ENCODE measurements at places on chromosomes 2 and 18.

DNA sequence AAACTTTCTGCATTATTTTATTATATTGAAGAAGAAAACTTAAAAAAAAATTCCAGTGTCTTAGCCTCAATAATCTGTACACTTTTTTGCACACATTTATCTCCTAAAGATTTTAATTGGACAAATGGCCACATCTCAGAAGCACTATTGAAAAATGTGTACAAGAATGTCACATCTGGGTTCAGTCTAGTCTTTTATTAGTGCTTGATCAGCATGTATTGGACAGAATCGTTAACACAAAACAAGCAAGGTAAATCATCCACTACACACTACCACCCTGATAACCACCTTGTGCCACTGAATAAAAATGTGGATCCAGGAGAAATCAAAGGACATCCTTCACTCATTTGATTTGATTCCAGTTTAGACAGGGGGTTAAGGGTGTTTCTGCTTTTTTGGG is 554.8 kb downstream of the ARHGAP15 start:
- DNase-seq = no peak

DNA sequence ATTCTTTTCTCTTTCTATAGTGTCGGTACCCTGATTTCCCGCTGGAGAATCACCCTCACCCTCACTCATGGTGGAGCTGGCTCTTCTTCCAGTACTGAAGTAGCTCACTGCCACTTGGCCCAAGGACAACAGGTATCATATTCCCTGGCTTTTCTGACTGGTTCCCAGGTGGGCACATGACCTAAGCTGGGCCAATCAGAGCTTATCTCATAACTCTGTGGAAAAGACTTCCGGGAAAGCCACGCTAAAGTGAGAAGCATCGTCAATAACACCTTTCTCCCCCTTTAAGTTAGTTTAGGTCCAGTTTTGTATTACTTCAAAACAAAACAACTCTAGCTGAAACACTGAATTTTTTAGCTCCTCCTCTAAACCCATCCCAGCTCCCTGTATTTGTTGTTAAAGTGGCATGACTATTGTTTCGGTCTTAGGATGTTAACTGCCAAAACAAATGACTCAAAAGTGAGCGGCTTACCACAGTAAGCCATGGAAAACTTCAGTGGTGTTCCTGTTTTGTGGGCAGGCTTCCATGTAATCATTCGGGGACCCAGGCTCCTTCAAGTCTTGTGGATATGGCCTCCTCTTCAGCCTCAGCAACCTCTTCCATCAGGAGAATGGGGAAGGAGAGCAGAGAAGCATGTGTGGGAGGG is 137.4 kb upstream of the DLX2 start:
- no peak for DNase-seq

DNA sequence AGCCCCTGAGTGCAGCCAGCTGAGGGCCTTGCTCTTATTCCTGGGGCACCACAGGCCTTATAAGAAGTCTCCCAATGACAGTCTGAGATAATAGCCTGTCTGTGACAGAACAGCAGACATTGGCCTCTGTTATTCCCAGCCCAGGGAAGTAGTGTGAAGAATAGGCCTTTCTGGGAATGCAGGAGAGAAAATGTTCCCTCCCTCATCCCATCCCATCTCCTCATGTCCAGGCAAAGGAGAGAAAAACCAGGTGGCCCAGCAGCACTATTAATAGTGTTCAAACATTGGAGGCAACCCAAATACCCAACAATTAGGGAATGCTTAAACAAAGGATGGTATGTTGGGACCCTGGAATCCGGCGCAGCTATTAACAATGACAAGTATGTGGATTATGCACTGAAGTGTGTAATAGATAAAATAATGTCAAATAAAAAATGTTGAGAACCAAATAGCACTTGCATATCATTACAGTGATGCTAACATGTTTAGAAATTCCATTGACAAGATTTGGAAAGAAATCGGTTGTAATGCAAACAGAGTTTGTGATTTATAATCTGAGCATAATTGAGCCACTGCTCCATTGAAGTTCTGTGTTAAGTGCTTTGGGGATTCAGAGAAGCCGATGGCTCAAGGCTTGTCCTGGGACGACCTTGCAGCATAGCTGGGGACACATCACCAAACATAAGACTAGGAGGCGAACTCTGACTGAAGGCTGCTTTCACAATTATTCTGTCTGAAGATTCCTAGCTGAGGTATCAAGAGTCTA is 69.3 kb downstream of the LBH start:
- DNase-seq = no peak

DNA sequence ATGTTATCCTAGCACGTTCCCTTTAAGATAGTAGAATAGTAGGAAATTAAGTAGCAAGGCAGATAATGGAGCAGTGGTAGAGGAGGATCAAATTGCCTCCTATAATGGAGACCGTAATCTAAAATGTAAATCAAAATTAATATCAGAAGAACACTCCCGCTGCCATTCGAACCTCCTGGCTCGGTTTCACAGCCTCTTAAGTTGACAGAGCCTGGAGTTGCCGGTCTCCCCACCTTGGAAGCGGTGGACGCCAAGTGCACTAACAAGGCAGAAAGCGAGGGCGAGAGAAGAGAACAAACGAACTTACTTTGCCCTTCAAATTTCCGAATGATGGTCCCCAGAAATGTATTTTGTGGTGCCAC is 450 bp downstream of the KCNH7 start:
- DNase-seq = no peak

- no peak for DNase-seq
Measured at GRCh38 chr2:33636001-33636400, 36.9 kb upstream of the FAM98A start.

DNA sequence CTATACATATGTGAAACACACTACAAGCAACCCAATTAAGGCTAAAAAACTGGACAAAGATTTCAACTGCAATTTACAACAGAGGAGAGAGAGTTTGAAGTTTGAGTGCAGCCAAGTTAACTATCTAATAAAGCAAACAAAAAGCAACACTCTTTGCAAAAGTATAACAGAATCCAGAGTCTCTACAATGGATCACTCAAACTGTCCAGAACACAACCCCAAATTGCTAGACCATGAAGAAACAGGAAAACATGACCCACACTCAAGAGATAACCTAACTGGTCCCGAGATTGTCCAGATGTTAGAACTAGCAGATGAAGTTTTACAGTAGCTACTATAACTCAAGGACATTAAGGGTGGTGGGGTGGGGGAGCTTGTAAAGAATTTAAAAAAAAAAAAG is 14.8 kb downstream of the ABHD3 start:
- no peak for DNase-seq

GRCh38 chr2:17756668-17757067 is 2.7 kb downstream of the GEN1 start:
- DNase-seq = no peak

- DNase-seq = no peak
Measured at GRCh38 chr2:63424329-63425078, 163.8 kb downstream of the WDPCP start.

DNA sequence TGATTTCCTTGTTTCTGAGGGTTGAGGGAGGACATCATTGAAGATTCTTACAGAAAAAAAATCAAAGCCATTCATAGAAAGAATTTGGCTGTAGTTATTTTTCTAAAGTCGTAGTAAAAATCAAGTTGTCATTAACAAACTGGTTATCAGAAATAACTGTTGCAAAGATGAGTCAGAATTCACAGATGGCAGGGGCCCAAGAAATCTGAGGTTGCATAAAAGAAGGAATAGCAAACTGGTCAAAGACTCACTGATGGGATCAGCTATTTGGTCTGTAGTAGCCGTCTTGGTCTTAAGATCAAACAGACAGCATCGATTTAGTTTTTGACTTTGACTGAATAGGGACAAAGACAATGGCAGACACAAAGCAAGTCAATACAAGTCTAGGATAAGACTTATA is 334.3 kb downstream of the FIGN start:
- no peak for DNase-seq

GRCh38 chr2:202005272-202005887 is 28.3 kb upstream of the FZD7 start:
- DNase-seq = no peak

- DNase-seq = no peak
Measured at GRCh38 chr18:12791610-12792009, 88.8 kb downstream of the PSMG2 start.

DNA sequence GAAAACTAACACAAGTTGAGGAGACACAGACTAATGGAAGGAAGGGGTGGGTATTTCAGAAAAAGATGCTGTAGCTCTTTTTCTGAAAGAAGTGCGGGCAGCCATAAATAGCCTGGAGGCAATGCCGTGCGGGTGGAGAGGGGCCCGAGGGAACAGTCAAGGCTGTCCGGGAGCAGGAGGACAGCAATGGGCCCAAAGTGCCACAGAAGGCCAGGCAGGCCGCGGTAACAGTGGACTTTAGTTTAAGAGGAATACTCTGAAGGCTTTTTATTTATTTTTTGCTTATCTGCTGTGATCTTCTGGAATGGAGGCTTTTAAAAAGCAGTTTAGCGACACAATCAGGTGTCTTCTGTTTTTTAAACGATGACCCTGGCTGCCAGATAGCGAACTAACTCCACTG is 2.8 kb downstream of the ITGB1BP1 start:
- DNase-seq = no peak

DNA sequence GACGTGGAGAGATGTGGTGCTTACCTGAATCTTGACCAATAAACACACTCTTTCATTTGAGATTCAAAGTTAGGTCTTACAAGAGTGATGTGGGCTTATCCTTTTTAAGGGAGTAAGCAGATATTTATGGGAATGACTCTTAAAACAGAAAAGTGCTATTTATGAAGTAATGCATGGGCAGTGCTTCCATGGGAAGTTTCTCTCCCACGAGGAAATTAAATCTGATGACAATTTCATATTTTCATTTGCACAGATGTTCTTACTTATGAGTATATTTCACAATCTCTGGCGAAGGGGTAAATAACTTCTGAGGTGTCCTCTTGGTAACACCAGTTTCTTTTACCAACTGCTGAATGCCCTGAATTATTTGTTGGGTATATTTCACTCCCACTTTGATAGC is 21.0 kb downstream of the PNPT1 start:
- DNase-seq = no peak

- DNase-seq = no peak
Measured at GRCh38 chr2:217538719-217539118, 464.1 kb downstream of the TNS1 start.

DNA sequence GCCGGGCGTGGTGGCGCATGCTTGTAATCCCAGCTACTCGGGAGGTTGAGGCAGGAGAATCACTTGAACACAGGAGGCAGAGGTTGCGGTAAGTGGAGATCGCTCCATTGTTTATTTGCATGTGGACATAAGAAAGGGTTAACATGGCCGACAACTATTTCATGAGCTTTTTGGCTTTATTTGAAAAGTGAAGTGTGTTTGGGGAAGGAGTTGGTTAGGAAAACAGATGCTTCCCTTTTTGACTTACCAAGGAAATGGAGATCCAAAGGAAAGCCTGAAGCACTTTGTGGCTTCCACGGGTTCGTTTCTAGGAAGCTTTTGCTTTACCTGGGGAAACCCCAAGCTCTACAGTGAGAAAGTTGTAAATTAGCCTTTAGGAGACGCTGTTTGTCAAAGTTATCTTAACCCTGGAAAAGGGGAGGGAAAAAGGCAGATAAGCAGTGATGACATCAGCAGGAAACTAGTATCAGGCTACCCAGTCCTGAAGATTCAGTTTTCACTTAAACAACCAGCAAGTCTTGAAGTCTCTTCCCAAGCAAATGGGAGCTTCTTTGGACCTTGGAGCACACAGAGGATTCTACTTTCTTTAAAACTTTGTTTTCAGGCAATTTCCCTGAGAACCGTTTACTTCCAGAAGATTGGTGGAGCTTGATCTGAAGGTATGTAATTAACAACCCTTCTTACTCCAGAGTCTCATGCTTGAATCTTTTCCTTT is at the start of gene CASP10:
Gene CASP10, plus strand, starts transcription at position 492 of the 715 bp plus-strand sequence. CDS start 2,637 bp downstream, outside the sequence.
- no peak for DNase-seq

GRCh38 chr18:74587441-74587840 is 10.2 kb upstream of the ZNF407 start:
- no peak for DNase-seq

GRCh38 chr2:216539791-216540241 is 41.2 kb downstream of the RPL37A start:
- no peak for DNase-seq

DNA sequence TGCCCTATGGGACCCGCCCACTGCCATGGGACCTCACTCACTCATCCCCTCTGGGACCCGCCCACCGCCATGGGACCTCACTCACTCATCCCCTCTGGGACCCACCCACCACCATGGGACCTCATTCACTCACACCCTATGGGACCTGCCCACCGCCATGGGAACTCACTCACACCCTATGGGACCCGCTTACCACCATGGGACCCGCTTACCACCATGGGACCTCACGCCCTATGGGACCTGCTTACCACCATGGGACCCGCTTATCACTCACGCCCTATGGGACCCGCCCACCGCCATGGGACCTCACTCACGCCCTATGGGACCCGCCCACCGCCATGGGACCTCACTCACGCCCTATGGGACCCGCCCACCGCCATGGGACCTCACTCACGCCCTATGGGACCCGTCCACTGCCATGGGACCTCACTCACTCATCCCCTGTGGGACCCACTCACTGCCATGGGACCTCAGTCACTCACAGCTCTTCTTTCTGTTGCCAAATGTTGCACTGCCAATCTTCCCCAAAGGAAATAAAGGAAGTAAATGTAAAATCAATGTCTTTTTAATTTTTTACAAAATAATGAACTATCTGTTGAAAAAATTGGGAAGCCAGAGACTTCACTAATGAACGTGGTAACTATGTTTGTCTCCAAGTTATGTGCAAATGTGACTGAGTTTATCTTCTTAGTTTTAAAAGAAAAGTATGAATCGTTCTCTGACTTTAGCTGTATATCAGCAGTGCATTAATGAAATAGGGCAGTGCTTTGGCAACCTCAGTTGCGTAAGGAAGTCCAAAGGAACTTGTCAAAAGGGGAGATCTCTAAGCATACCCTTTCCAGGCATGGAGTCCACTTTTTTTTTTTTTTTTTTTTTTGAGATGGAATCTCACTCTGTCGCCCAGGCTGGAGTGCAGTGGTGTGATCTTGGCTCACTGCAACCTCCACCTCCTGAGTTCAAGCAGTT is 101.5 kb upstream of the MGAT5 start:
- no peak for DNase-seq

DNA sequence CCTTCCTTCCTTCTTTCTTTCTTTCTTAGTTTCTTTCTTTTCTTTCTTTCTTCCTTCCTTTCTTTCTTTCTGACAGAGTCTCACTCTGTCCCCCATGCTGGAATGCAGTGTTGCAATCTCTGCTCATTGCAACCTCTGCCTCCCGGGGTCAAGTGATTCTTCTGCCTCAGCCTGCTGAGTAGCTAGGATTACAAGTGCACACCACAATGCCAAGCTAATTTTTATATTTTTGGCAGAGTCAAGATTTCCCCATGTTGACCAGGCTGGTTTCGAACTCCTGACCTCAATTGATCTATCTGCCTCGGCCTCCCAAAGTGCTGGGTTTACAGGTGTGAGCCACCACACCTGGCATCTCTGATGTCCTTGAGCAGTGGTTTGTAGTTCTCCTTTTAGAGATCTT is 48.5 kb downstream of the IL1R2 start:
- DNase-seq = no peak

GRCh38 chr2:42957861-42958301 is 165.5 kb upstream of the HAAO start:
- DNase-seq = no peak

GRCh38 chr2:121819846-121820245 is 64.4 kb downstream of the TSN start:
- DNase-seq = no peak

- no peak for DNase-seq
Measured at GRCh38 chr2:241340631-241341163, 15.4 kb upstream of the FARP2 start.

All from nucleus accumbens (tissue), 56 donors.